T-cell (primary cell): ENCODE measurements at places on chromosomes 4 and X.

DNA sequence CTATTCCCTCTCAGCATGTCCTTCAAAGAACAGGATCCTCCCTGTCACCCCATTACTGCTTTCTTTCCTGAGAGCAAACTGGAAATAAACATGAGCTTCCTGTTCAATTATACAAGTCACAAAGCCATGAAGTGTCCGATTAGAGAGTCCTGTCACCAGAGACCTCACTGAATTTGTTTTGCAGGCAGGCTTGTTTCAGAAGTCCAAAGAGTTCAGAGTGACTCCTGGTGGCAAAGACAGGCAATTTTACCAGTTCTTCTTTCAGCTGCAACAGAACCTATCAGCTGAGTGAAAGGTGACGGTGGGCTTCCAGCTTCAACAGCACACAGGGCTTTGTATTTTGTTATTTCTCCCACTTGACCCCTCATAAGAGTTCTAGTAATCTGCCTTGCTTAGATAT lies 6.4 kb downstream of the ELK1 start:
- no peak for DNase-seq

DNA sequence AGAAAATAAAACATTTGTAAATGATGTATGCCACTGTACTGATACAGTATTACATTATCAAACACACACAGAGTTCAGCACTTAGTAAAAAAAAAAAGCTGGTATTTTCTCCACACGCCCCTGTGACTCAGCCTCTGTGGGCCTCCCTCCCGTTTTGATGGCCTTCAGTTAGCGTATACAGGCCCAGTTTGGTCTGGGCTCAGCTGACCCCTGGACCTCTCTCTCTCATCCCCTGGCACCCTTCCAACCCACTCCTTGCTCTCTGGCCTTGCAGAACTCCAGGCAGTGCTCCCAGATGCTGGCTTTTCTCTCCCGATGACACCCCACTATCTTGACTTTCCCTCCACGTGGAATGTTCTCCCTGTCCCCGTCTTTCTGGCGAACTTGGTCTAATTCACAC lies 89.0 kb upstream of the LIMCH1 start:
- no peak for DNase-seq

DNA sequence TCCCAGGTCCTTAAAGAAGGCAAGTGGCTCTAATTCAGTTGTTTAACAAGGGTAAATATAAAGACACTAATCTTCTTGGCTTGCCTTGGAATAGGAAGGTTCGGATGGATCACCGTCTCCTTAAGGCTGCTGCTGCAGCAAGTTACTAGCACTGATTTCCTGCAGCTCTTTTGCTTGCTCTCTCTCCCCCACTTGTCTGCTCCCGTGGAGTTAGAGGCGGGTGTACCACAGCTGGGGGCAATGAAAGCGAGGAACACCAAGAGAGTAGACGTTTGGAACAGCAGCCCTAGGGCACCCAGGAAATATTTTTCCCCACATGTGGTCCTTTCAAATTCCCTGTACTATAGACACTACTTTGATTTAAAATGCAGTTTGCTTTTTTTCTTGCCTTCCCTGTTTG lies 202.2 kb downstream of the SH2D1A start:
- no peak for DNase-seq

GRCh38 chr4:92299152-92299551 lies 4.6 kb upstream of the GRID2 start:
- DNase-seq, result no peak

- DNase-seq, result no peak
Observed at GRCh38 chrX:118718737-118719136, 8.7 kb upstream of the IL13RA1 start.

DNA sequence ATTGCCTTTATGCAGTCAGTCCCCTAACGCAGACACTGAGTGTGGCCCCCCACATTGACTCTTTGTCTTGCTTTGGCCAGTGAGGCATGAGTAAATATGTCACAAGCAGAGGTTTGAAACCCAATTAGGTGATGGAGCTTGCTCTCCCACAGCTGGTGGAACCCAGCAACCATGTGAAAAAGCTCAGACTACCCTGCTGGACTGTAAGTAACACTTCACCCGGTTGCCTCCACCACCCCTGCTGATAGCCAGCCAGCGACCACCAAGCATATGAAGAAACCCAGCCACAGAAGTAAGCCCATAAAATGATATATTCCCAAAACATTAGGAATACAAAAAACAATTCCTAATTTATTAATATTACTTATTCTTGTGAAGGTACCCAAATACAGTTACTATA lies 21.6 kb upstream of the PDCL2 start:
- no peak for DNase-seq

DNA sequence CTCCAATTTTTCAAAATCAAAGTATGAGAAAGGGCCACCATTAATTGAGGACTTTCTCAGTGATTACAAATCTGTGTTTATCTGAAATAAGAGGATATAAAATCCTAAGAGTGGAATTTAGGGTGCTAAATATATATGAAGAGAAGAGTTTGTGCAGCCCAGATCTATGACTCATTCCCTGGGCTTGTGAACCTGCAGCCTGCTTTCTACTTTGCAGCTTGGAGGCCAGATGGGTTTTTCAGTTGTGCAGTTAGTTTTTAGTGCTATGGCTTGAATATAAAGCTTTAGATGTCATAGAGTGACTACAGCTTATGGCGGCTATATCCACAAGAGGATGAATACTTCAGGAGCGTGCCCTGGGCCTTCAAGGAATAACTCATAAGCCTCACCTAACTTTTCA lies 1391.1 kb downstream of the FSTL5 start:
- DNase-seq, result no peak

DNA sequence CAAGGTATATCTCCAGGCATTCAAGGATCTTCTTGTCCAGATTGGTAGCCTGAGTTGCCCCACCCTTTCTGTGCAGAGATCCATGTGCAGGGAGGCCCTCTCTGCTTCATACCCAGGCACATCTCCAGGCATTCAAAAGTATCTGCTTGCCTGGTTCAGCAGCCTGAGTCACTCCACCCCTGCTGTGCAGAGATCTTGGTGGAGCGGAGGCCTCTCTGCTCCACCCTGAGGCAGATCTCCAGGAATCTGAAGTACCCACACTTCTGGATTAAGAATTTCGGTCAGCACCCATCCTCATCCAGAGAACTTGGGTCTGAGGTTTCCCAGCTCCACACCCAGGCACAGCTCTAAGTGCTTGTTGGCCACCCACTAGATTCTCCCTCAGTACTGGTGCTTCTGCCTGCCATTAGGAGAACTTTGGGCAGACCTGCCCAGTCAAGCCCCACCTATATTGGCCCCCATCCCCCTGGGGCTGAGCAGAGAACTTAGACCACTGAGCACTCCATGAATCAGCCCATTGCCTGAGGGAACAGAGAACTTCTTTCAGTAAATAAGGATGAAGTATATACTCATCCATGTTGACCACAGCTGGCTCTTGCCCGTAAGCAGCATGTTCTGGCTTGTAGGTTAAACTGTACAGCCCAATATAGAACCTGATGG lies 199.5 kb upstream of the ZCCHC13 start:
- no peak for DNase-seq

GRCh38 chr4:95572304-95572991 lies 23.7 kb upstream of the UNC5C start:
- DNase-seq, result no peak
